ENCODE measurements at places on chromosomes 3 and 15.

DNA sequence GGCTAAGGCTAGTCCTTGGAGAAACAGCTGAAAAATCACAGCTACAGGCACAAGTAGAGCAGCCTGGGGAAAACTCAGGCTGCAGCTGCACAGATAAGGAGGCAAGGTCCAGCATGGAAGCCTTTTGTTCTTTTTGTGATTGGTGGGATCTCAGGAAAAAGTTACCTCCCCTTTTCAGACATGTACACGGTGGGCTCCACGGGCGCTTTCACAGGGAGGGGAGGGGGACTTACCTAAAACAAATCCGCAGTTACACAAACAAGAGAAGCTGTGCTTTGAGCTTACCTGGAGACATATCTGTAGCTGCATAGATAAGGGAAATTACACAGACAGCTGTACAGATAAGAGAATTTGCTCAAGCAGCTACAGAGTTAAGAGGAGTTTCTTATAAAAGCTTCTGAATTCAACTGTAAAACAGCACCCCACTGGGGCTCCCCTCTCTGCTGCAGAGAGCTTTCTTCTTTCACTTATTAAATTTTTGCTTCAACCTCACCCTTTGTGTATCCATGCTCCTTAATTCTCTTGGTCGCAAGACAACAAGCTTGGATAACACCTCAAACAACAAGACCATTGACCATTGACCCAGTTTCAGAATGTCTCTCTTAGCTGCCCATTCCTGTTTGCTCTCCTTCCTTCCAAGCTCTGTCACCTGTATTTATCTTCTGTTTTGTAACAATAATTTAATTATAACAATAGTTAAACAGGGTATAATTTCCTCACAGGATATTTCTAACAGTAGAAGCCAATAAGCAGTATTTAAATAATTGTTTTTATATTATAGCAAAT, 10.9 kb upstream of the CD200 start:
- no peak for DNase-seq

DNA sequence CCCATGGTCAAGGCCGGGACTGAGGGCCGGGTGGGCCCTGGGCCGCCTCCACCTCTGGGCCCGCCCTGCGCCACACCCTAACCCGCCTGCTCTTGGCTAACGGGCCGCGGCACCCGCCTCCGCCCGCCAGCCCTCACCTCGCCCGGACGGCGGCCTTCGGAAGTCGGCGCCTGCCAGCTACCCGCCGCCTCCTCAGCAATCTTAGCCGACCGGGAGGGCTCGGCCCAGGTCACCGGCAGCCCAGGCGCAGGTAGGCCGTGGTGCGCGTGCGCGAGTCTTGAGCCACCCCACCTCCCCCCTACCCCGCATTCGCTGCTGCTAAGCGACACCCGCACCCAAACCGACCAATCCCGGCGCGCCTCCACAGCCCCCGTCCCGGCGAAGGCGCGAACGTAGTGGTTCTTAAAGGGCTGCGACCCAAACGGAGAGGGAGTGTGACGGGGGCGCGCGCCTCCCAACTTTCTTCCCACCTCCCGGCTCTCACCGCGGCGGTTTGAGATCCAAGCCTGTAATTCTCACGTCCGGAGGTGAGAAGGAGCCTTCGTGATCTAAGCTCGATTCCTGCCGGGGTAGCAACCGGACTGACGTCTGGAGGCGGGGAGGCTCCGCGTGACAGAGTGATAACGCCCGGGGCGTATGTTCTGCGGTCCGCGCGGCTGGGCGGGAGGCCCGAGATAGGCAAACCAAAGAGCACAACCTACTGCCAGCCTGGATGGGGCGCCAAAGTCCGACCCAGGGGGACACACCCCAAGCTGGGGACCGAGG, at the start of gene SEC22C:
Gene SEC22C (minus strand): TSS at position 259 of the 765 bp plus-strand sequence. CDS start 12,921 bp downstream, outside the sequence.
- DNase-seq = peak; percentile 92

- no peak for DNase-seq
Measured at GRCh38 chr3:149744151-149744550, 8.1 kb downstream of the COMMD2 start.

- no peak for DNase-seq
Measured at GRCh38 chr3:3919316-3919715, 120.1 kb downstream of the LRRN1 start.

GRCh38 chr3:12336099-12336498, 47.2 kb downstream of the PPARG start:
- DNase-seq = no peak

DNA sequence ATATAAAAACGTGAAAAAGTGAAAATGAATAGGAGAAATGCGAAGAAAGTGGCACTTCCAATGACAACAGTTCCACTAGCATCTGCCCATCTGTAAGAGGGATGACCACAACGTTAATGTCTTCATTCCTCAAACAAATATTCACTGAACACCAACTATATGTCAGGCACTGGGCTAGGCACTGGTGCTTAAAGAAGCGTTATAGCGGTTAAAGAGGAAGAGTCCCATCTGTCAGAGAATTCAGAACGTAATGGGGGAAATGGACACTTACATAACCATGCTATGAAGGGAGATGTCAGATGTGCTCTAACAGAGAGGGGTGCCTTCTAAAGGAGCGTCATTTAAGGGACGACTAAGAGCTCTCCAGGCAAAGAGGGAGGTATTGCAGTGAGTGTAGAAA, 8.2 kb downstream of the RUBCN start:
- DNase-seq = no peak

DNA sequence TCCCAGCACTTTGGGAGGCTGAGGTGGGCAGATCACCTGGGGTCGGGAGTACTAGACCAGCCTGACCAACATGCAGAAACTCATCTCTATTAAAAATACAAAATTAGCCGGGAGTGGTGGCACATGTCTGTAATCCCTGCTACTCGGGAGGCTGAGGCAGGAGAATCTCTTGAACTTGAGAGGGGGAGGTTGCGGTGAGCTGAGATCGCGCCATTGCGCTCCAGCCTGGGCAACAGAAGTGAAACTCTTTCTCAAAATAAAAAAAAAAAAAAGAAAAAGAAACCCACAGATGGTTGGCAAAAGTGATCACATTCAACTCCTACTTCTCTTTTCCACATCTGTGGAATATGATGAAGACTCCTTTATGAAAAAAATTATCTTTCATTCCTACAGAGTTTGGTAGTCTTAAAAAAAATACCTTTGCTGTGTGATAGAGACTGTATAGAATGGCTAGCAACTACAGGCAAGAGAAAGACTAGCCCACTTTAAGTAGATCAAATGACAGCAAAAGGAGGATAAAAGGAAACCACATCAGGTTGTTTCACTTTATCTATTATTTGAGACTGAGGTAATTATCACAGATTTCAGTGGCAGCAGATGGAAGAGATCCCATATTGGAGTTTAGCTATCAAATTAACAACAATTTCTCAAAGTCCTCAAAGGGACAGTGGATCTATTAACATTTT, 172.9 kb upstream of the TSPAN3 start:
- DNase-seq = no peak

DNA sequence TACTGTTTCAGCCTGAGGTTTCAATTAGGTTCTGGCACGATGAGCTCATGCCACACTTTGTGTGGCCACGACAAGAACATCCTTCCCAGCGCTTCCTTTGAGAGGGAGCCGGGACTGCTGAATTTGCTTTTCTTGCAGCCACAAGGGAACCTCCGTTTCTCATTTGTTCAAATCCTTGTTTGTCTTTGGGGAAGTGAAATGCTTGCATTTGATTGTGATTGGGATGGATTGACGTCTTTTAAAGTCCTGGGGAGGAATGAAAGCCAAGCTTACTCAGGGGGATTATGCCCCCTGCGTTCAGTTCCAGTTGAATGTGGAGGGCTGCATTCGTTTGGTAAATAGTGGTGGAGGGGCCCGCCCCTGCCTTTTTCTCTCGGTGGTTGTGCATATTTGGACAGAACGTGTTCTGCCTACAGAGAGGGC, 277.6 kb downstream of the THSD4 start:
- no peak for DNase-seq

DNA sequence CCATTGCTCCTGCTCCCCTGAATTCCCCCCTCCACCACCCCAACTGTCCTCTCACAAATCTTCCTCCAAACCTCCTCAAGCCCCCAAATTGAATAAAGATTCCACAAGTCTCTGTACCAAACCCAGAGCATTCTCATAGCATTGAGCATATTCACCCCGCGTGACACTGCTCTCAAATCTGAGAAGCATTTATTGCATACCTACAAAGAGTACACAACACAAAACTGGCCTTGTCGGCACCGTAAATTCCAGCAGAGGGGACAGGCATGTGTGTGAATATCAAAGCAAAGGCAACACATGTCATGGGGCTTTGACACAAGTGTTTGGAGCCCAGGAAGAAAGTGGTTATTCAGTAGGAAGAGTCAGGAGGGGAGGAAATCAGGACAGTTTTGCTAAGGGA, 2.6 kb downstream of the CLDN18 start:
- no peak for DNase-seq

- no peak for DNase-seq
Measured at GRCh38 chr15:39066677-39067076, 502.1 kb upstream of the RASGRP1 start.

DNA sequence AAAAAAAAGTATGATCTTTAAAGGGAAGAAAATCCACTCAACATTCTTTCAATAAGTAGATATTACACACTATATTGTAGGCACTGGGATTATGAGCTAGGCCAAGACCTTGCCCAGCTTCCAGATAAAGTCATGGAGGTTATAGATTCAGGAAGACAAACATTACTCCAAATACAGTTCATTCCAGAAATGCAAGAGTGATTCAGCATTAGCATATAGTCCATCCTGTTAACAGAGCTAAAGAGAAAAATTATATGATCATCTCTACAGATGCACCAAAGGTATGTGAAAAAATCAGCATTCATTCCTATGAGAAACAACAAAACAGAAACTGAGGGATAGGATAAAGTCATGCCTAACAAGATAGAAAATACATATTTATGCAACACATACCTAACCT, 42.1 kb upstream of the NSMCE3 start:
- DNase-seq = no peak

DNA sequence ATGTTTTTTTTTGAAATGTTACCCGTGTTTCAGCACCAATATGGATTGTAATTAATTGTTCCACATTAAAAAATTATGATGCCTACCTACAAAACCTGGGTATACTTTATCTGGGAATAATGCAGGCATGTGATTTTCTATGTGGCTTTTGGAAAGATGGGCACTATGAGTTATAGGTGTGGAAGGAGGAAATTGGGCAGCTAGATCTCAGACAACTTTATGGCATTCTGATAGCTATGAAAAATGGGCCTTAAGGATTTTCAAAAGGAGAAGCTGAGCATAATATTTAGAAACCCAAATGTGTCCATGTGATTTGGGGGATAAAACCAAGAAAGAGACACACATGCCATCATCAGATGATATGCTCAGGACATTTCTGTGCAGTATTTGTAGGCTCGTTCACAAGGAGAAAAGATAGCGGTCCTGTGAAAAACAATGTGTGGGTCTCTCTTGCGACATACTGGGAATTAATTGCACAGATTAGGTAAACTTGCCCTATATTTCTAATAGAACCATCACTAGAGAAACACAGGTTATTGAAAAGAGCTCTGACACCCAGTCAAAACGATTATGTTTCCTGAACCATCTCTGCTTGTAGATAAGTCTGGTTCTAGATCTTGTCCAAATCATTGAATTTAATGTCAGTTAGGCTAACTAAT, 35.3 kb downstream of the ARPP21 start:
- no peak for DNase-seq

- no peak for DNase-seq
Measured at GRCh38 chr3:52068055-52068571, 11.7 kb upstream of the DUSP7 start.

All from stimulated activated CD8-positive, alpha-beta memory T cell treated with anti-CD3 and anti-CD28 coated beads, Interleukin-12 subunit alpha, Interleukin-12 subunit beta, amount 100 ng/mL, for 4 hours (primary cell).